Activated CD8-positive, alpha-beta memory T cell treated with anti-CD3 and anti-CD28 coated beads, Interleukin-2, amount 10 ng/mL, durations not matched to agents 7 days and 5 days (primary cell): ENCODE measurements at places on chromosomes 16 and 17.

DNA sequence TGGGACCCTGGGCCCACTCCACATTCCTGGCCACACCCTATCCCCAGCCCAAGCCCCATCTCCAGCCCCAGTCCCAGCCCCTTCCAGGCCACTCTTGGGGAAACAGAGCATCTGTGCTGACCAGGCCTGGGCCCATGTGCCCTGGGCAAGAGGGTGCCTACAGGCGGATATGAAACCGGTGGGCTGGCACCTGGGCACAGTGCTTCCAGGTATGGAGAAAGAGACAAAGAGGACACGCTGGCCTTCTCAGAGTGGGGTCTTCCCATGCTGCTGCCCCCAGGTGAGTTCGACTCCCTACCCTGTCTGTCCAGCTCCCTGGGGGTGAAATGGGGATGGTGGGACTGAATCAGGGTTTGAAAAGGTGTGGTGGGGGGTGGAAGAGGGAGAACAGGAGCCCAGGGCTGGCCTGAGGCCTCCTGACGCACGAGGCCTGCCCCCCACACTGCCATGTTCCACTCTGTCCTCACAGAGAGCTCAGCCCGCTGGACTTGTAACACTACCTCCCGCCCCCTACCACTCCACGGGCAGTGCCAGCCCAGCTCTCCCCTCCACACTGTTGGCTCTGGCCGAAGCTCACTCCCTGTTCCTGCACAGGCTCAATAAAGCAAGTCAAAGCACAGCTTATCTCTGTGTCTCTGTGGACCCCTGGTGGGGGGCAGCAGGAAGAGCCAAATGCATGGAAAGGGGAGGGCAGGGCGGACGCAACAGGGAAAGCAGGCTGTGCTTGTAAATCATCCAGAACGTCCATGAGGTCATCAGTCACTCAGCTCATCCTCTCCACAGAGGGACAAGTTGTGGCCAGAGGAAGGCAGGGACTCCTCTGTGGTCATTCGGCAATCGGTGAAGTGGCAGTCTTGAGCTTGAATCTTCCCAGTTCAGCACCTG, 71.1 kb upstream of the TMEM97 start:
- no peaks in the 10 kb centered on the region for H3K36me3 ChIP-seq
- peaks cover 16% of the 10 kb centered on the region for H3K27me3 ChIP-seq
- DNase-seq = no peak
- H3K4me3 ChIP-seq = no peak overlapping the region
- H3K4me1 ChIP-seq = peaks cover 7% of the 10 kb centered on the region

GRCh38 chr17:15917438-15918027, 27.4 kb upstream of the ADORA2B start:
- peaks cover 41% of the 10 kb centered on the region for H3K27me3 ChIP-seq
- H3K27ac ChIP-seq = no peak overlapping the region
- no peaks in the 10 kb centered on the region for H3K36me3 ChIP-seq
- peaks cover 25% of the 10 kb centered on the region for H3K4me1 ChIP-seq
- no peak overlapping the region for H3K4me3 ChIP-seq

DNA sequence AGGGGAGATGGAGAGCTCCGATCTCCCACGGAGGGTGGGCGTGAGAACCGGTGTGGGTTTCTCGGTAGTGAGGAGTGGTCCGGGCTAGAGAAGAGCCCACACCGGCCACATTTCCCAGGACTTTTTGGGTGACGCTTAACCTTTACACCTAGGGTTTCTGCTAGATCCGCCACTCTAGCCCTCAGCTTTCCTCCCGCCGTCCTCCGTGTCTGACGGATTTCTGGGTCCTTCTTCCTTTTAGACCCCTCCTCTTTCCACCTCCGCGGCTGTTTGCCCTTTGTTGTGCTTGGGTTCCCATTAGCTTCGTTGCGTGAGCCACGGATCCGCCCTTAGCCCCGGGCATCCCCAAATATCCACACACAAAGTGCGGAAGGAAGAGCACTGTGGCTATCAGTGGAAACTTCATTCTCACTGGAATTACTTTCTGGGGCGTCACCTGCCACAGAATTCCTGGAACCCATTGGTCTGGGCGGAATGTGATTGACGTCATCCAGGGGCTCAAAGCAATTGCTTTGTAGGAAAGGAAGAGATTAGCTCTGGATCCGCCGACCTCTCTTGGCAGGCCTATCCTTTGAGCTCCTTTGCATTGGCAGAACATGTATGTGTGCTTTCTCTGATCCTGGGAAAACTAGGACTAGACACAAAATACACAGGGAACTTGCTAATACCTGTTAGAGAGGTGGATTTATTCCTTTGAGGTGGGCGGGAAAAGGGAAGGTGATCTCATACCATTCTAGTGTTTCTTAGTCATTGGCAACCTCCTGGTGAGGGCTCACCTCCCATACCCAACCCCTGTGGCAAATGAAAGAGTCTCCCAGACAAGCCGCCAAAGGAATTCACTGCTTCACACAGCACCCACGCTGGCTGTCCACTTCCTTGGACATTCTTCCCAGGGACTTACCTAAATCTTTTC, 654 bp downstream of the TNFAIP1 start:
- peak; percentile 52 for DNase-seq
- H3K27ac ChIP-seq = peak overlapping the region; percentile 92
- peaks cover 7% of the 10 kb centered on the region for H3K36me3 ChIP-seq
- H3K4me1 ChIP-seq = peaks cover 36% of the 10 kb centered on the region
- no peaks in the 10 kb centered on the region for H3K27me3 ChIP-seq

DNA sequence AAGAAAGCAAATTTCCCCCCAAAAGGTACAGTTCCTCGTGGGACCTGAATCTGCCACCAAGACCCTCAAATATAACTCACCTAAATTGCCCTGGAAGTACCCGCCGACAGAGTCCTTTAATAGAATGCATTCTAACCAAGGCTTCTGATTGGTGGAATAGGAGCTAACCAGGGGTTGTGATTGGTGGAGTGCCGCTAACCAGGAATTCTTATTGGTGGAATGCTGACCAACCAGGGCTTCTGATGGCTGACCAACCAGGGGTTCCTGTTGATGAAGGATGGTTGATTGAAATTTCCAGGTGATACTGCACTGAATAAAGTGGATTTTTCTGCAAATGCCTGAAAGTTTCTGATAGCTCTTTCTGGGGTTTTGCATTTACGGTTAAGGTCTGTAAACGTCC, 6.5 kb downstream of the TFAP4 start:
- H3K4me1 ChIP-seq = peaks cover 19% of the 10 kb centered on the region
- H3K36me3 ChIP-seq = peaks cover 13% of the 10 kb centered on the region
- H3K4me3 ChIP-seq = no peak overlapping the region
- DNase-seq = no peak

- H3K4me1 ChIP-seq = no peaks in the 10 kb centered on the region
- DNase-seq = no peak
- no peaks in the 10 kb centered on the region for H3K36me3 ChIP-seq
- H3K27me3 ChIP-seq = no peaks in the 10 kb centered on the region
- no peak overlapping the region for H3K27ac ChIP-seq
- H3K4me3 ChIP-seq = no peak overlapping the region
These were observed 336.7 kb upstream of the ZFHX3 start for GRCh38 chr16:73384506-73385089.

DNA sequence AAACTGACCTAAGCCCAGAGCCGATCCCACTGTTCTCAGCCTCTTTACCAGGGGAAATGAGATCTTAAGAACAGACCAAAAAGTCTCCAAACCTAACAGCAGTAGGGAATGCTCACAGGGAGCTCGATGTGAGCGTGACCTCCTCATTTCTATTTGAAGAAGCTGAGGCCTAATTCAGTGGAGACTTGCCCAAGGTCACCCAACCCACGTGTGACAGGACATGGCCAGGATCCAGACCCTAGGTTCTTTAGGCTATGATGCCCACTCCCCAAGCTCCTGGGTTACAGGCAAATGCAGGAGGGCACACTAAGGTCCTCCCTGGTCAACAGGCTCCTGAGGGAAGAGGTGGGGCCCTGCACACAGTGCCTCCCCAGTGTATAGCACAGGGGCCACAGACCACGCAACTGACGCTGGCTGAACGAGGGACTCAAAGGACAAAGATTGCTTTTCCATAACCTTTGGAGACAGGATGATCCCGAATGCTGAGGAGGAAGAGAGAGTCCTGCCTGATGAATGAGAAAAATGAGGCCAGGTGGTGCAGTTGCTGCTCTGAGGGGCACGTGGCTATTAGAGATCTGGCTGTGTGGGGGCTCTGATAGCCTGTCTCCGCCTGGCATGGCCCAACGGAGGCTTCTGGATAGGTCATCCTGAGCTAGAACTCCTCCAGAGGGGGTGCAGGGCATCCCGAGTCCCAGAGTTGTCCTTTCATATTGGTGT, 24.0 kb downstream of the MAP3K14 start:
- no peak overlapping the region for H3K4me3 ChIP-seq
- DNase-seq = no peak
- no peaks in the 10 kb centered on the region for H3K27me3 ChIP-seq
- H3K4me1 ChIP-seq = peaks cover 76% of the 10 kb centered on the region
- peak overlapping the region; percentile 73 for H3K27ac ChIP-seq

DNA sequence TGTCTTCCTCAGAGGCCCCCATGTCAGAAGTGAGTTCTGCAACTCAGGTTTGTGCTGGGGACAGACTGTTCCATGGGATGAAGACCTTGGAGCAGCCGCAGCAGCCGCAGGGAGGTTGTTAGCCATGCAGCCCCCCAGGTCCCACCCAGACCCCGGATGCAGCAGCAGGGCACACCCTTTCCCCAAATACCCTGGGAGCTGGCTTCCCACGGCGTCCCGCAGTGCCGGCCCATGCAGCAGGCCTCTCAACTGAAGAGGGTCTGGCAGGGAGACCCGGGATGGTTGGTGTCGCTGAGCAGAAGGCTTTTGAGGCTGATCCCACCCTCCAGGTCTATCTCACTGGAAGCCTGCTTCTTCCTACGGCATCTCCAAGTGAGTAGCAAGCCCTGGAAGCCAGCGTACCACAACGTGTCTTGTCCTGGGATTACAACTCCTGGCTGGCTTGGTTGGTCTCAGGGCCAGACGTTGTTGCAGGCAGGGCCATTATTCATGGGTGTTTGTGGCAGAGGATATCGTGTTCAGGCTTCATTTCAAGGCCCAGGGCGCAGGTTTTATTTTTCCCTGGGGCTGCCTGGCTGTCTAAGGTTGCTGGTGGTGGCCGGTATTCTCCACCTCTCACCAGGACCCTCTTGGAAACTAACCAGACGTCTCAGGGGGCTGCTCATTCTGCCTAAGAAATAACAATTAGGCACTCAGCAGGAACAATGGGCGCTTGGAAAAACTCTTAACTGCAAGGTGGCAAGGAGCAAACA, 223.2 kb downstream of the C16orf95 start:
- H3K4me3 ChIP-seq = no peak overlapping the region
- no peak overlapping the region for H3K27ac ChIP-seq
- DNase-seq = no peak
- H3K4me1 ChIP-seq = no peaks in the 10 kb centered on the region
- H3K36me3 ChIP-seq = no peaks in the 10 kb centered on the region
- peaks cover 2% of the 10 kb centered on the region for H3K27me3 ChIP-seq

- no peak for DNase-seq
- H3K27me3 ChIP-seq = no peaks in the 10 kb centered on the region
- H3K4me3 ChIP-seq = no peak overlapping the region
These were observed 18.2 kb downstream of the RAB40C start for GRCh38 chr16:608019-608418.

- no peaks in the 10 kb centered on the region for H3K27me3 ChIP-seq
- no peak overlapping the region for H3K4me3 ChIP-seq
- no peaks in the 10 kb centered on the region for H3K4me1 ChIP-seq
- DNase-seq = no peak
These were observed 512.4 kb upstream of the CDH11 start for GRCh38 chr16:65634291-65634690.

DNA sequence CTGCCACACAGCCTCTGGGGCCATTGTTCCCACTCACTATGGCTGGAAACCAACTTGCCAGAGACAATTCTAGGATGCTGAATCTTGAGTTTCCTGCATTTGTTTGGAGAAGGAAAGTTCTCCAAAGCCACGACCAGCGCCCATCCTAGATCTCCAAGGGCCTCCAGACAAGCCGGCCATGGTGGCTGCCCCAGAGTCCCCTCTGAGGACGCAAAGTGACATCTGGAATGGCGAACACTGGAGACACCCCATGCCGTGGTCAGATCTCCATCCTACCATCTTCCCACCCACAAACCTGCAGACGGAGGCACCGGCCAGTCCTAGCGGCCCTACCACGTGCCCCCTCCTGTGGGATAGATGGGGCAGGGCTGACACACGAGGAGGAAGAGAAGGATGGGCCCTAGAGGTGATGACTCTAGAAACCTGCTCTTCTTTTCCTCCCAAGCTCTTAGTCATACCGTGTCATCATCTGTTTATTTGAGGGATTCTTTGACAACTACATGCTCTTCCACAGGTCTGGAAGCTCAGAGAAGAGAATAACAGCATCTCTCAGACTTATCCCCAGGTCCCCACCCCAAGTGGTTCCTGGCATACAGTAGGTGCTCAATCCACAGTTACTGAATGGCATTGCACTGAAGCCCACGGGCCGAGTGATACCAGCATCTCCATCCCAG, 71.3 kb downstream of the MYH11 start:
- H3K27me3 ChIP-seq = peaks cover 4% of the 10 kb centered on the region
- H3K4me3 ChIP-seq = no peak overlapping the region
- no peak overlapping the region for H3K27ac ChIP-seq
- H3K36me3 ChIP-seq = no peaks in the 10 kb centered on the region
- no peak for DNase-seq
- no peaks in the 10 kb centered on the region for H3K4me1 ChIP-seq

GRCh38 chr16:84080378-84080777, 36.4 kb downstream of the MBTPS1 start:
- H3K36me3 ChIP-seq = peaks cover 19% of the 10 kb centered on the region
- H3K27ac ChIP-seq = no peak overlapping the region
- no peak for DNase-seq
- no peak overlapping the region for H3K4me3 ChIP-seq
- peaks cover 10% of the 10 kb centered on the region for H3K4me1 ChIP-seq

- H3K4me1 ChIP-seq = peaks cover 13% of the 10 kb centered on the region
- DNase-seq = peak; percentile 73
- no peaks in the 10 kb centered on the region for H3K27me3 ChIP-seq
- no peaks in the 10 kb centered on the region for H3K36me3 ChIP-seq
These were observed 32.4 kb downstream of the MXRA7 start for GRCh38 chr17:76678330-76678729.

- DNase-seq = no peak
- H3K4me1 ChIP-seq = no peaks in the 10 kb centered on the region
- H3K27ac ChIP-seq = no peak overlapping the region
- no peaks in the 10 kb centered on the region for H3K27me3 ChIP-seq
- H3K36me3 ChIP-seq = no peaks in the 10 kb centered on the region
These were observed 1024.7 kb upstream of the GOT2 start for GRCh38 chr16:59758848-59759247.

DNA sequence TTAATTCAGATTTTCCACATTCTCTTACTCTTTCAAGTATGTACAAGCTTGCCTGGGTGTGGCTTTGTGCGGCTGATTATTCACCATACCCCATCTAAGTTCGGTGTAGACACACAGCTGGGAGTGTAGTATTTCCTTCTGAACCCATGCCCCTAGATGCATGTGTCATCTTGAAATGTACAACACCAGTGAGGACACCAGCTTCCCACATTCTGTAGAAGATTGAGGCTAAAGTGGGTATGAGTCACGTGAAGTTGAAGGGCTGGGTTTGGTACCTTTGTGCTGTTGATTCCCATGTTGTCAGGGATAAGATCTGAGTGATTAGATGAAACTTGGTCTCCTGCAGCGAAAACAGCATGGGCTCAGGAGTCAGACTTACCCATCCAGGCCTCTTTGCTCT, 14.6 kb upstream of the DHX8 start:
- DNase-seq = no peak
- peaks cover 14% of the 10 kb centered on the region for H3K27me3 ChIP-seq
- no peaks in the 10 kb centered on the region for H3K4me1 ChIP-seq
- no peak overlapping the region for H3K4me3 ChIP-seq
- no peaks in the 10 kb centered on the region for H3K36me3 ChIP-seq
- no peak overlapping the region for H3K27ac ChIP-seq
